ENCODE measurements at places on chromosomes 11 and 22.
A peak's percentile ranks its signal among the peaks of the same experiment; 100 is the strongest.

DNA sequence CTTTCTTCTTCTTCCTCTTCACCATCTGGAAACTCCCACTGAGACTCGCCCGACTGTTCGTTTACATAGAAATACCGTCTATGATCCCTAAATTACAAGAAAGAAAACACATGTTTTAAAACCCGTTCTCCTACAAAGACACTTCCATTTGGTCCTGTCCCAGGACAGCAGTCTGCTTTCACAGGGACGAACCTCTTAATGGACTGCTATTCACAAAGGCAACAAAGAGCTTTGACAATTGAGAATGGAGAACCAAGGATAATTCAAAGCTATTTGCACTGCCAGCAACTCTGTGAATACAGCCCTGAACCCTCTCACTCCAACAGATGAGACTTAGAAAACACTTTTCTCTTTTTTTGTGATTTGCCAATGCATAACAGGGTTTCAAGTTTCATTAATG lies 16.3 kb upstream of the AGBL2 start:
- DNase-seq: no peak

GRCh38 chr11:1476940-1477736 lies 9.4 kb downstream of the MOB2 start:
- no peak for DNase-seq

GRCh38 chr11:125320347-125321076 lies 156.0 kb downstream of the PKNOX2 start:
- DNase-seq: no peak

DNA sequence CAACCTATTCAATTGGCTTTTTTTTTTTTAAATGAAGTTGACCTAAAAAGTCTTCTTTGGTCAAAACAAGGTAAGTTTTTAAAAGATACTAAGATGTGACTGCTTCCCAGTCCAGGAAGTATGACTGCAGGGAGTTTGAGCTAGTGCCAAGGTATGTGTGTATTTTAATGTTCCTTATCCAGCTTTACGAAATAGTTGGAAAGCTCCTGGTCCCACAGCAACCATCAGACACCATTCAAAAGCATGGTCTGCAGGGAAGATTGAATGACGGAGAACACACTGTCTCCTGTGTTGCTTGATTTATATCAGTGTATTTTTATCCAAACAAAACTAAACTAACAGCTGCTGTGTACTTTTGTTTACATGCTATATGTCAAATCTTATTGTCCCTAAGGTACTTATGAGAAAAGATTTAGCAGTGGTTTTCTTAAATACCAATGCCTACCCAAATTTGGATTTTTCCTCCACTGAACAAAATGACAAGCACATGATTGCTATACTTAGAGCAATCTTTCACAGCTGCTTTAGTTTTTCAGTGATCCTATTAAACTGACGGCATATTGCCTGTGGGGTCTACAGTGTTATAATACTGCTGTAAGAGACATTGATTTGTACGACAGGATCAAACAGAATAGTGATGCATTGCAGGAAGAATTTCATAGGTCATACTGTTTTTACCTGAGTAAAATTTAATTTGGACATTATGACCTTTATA lies 122.9 kb downstream of the DCDC1 start:
- DNase-seq: no peak

GRCh38 chr11:111592491-111592890 lies 9.8 kb upstream of the SIK2 start:
- no peak for DNase-seq

- DNase-seq: no peak
Observed at GRCh38 chr11:67651976-67652781, 1.6 kb upstream of the ACY3 start.

DNA sequence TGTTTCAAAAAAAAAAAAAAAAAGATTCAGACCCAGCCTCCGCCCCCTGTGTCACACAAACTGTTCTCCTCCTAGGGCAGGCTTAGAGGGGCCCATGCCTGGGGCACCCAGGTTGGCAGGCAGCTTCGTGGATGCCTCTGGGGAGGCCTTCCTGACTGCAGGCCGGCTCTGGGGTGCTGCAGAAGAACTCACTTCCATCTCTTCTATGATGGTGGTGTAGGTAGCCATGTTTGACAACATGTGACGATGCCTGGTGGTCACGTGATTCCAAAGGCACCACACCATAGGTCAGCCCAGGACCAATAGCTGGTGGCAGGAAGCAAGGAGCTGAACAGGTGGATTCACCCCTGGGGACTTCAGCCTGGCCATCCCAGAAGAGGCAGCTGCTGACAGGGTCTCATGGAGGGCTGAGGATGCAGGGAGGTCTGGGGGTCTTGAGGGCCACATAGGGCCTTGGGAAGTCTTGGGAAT lies 24.1 kb upstream of the CELSR1 start:
- peak; percentile 30 for DNase-seq

- no peak for DNase-seq
Observed at GRCh38 chr11:79200398-79201070, 240.3 kb downstream of the TENM4 start.

DNA sequence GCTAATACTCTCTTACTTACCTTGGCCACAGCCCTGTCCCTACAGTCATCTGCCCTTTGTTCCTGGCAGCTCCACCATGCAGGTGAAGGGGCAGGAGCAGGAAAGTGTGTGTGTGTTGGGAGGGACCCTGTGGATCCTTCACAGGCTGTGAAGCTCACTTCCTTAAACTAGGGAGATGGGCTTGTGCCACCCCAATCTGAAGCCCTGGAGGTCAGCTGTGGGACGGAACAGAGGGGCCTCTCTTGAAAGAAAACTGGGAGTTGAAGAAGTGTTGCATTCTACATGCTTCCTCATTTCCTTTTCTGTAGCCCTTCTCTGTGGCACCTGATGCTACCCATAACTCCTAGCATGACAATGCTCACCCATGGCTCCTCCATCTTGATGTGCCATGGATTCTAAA lies 11.7 kb downstream of the FADS1 start:
- DNase-seq: no peak

GRCh38 chr22:23904573-23905254 lies 10.5 kb downstream of the MIF start:
- DNase-seq: no peak

DNA sequence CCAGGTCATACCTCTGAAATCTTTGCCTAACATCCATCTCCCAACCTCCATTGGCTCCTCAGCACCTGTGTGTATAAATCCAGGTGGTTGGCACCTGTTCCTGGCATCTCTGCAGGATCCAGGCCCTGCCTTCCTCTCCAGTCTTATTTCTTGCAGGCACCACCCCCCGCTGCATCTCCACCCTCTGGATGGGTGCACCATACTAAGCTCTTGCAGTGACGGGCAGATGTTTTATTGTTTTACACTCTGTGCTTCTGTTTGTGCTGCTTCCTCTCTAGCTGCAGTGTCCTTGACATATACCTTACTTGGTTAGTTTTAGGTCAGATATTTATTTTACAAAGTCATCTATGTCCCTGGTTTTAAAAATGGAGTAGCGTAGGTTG lies 102.6 kb downstream of the TBC1D22A start:
- no peak for DNase-seq

DNA sequence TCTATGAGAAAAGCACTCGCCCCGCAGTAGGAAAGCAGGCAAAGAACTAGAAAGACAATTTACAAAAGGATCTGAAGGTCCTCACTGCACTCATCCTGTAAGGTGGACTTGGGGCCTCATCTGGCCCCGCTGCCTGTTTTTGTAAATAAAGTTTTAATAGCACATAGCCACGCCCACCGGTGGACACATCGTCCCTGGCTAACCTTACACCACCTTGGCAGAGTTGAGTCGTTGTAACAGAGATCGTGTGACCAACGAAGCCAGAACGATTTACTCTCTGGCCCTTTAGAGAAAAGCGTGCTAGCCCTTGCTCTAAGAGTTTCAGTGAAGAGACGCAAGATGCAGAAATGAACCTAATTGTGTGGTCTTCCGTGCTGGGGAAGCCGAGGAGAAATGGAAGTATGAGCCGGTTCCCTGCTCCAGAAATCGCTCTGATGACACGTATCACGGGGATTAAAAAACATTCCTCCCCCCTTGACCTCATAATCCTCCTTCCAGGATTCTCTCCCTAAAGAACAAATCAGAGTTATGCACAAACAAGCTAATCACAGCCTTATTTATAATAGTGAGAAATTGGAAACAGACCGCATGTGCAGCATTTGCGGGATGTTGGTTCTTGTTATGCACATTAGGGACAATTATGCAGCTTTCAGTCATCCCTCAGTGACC lies 80.1 kb downstream of the CDKN1C start:
- DNase-seq: no peak

GRCh38 chr11:111400595-111400994 lies 21.5 kb upstream of the POU2AF1 start:
- no peak for DNase-seq

DNA sequence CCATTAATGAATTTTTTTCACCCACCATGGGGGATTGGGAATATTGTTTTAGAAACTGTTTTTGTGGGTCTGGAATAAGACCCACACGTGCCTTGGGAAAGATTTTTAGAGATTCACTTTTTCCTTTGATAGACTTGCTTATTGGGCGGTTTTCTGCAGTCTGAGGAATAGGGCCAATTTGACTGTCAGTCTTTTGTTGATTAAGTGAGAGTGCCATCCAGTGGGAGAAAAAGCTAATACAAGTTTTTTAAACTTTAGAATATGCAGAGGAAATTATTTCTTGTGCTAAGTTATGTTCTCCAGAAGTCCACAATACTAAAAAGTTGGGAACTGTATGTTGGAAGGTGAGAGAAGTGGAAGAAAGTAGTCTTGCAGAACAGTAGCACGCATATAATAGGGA lies 56.1 kb downstream of the PRMT3 start:
- DNase-seq: no peak

DNA sequence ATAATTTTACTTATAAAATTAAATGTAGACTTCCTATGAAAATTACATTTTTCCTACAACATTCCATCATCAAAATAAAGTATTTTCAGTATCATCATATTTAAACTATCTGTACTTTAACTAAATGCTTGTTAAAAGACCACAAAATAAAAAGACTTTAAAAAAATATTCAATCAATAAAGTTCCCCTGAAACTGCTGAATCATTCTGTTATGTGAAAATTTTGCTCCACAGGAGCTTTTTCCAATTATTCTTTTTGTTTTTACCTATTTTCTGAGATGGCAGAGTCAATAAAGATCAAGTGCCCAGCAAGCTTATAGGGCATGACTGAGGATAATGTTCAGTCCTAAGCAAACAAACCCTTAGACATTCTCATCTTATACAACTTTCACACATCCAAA lies 27.3 kb downstream of the ALKBH8 start:
- no peak for DNase-seq

- DNase-seq: no peak
Observed at GRCh38 chr11:7982582-7983119, 4.5 kb upstream of the EIF3F start.

- DNase-seq: no peak
Observed at GRCh38 chr11:76062733-76063132, 143.6 kb downstream of the WNT11 start.

GRCh38 chr11:77117492-77117891 lies 10.6 kb upstream of the MYO7A start:
- DNase-seq: no peak

DNA sequence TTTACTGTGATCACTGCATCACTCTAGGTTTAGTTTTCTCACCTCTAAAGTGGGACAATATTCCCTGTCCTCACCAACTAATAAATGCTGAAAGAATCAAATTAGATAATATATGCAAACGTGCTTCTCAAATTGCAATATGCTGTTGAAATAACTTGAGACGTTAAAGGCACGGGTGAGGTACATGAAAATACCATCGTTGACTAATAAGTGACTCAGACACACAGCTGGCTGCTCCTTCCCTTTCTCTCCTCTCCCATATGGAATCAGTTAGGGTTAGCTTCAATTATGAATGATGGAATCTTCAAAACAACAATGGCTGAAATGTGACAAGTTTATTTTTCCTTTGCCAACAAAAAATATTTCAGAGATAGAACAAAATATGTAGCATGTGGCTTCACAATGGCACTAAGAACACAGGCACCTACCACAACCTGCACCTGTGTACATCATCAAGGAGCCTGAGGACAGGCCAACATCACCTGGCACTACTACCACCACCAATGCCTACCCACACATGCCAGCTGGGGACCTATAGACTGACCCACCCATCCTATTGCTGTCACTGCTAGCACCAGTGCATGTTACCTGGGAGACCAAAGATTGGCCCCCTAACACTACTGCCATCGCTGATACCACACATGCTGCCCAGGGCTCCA lies 13.7 kb downstream of the GDPD4 start:
- no peak for DNase-seq

- no peak for DNase-seq
Observed at GRCh38 chr11:96124155-96124554, 200.2 kb upstream of the MTMR2 start.

GRCh38 chr11:133898031-133898769 lies 52.9 kb upstream of the SPATA19 start:
- DNase-seq: no peak

DNA sequence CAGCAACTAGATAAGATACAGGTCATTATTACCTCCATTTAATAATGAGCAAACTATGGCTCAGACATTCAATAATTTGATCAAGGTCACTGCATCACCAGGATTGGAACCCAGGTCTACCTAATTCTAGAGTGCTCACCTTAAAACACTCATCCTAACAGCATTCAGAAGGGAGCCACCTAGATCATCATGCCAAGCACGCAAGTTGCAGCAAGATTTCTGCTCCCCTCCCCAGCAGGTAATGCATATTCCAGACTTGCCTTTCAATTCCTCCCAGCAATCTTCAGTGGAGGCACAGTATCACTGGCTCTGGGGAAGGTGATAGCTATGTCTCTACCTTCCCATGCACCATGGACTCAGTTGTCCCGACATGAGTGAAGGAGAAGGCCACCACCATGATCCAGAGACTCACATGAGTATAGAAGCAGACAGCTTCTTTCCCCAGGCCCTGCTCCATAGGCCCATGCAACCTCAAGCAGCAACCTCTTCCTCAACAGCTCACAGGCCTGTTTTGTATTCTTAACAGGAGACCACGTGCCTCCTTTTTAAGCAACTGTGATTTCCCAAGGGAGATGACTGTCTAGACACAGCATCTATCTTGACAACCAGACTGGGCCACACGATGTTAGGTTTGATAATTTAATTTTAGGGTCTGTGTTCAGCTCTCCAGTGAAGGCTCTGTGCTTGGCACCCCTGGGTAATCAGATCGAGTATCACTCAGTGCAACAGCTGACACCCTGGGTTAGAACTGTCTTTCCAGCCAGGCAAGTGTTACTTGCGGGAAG lies 36.4 kb downstream of the RAB30 start:
- no peak for DNase-seq

Data from activated naive CD8-positive, alpha-beta T cell treated with anti-CD3 and anti-CD28 coated beads, Interleukin-2, amount 50 U/mL, for 24 hours (primary cell).